ENCODE measurements at places on chromosomes 13 and 19.
A peak's percentile ranks its signal among the peaks of the same experiment; 100 is the strongest.

DNA sequence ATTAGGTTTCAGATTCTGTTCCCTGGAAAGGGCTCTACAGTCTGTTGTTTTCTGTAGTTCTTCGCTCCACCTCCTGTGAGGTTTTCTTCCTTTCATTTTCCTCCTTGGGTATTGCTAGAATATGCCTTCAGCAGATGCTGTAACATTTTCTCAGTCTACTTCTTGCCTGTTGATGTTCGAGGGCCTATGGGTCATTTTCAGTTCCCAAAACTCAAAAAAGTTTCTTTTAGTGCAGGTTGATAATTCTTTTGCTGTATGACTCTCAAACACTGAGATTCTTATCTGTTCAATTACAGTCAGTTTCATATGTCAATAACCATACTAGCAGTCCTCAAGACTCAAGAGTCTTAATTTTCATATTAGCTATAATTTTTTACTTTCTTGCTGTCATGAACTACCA is 268.3 kb downstream of the RFC3 start:
- no peak for DNase-seq

GRCh38 chr19:5929625-5930024 is 15.6 kb downstream of the CAPS start:
- no peak for DNase-seq

DNA sequence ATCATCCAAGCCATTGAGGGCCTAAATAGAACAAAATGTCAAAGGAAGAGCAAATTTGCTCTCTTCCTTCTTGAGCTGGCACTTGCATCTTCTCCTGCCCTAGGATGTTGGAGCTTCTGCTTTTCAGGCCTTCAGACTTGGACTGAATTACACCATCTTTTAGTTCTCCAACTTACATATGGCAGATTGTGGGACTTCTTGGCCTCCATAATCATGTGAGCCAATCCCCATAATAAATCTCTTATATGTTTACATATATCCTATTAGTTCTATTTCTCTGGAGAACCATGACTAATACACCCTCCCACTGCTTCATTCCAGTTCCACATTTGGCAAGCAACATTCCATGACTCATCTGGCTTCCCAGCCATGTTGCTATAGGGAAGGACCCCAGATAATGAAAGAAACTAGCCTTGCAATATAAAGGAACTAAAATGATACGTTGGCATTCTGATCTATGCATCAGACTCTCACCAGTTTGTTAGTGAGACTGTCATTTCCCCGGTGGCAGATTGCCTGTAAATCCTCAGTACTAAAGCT is 11.0 kb upstream of the ACOD1 start:
- DNase-seq = peak; percentile 69

- no peak for DNase-seq
Measured at GRCh38 chr13:33123066-33123859, 107.0 kb downstream of the KL start.

DNA sequence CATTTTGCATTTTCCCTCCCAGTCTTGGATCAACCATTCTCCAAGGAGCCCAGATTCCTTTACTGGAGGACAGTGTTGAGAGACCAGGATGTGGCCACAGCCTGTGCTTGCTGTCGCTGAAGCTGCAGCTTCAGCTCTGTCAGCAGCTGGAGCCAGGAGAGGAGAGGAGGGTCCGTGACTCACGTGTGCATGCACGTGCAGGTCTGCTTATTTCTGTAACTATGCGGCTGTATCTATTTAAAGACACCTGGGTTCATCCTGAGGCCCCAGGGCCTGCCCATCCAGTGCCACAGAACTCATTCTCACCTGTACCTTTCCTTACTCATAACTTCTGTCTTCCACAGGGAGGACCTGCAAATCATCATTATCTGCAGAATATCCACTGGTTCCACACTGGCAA is 8.2 kb upstream of the LAMP1 start:
- DNase-seq = no peak

DNA sequence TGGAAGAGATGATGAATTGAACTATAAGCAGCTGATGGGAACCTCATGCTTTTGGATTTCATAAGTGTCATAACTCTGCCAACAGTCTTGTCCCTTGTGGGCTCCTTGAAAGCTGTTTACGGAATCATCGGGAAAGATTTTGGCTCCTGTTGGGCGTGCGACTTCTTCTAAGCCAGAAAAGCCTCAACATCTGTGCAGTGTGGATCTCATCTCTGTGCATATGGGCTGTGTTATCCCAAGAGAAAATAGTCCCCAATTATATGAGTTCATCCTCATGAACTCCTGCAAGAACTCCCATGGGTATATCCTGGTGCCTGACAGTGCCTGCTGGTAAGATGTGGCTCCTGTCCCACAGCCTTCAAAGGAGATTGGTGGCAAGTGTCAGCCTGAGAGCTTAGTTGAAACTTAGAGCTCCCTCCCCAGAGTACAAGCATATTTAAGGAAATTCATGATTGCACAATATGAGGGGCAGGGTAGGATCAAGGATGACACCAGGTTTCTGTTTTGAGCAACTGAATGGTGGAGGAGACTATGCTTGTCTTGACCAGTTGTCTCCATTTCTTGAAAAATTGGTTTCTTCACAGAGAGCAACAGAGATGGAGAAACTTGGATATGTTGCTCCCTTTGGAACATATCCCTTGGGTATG is 243.5 kb downstream of the ITGBL1 start:
- DNase-seq = no peak

GRCh38 chr13:29294821-29295220 is 300.7 kb downstream of the SLC7A1 start:
- DNase-seq = no peak

GRCh38 chr19:35478794-35479677 is 11.2 kb downstream of the KRTDAP start:
- no peak for DNase-seq

DNA sequence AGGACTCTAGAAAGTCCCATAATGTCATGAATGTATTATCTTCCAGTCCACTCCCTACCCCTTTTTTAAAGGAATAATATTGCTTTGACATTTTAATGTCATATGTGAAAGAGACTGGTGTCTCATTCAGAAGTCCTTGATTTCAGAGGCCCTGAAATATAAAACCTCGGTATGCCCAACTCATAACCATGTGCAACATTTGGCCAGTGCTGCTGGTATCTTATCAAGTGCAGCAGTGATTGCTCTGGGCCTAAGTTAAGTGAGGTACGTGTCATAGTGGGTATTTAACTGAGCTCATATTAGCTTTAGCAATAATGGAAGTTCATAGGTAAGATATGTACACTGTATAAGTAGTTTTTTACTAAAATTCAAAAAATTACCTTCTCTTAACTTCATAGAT is 14.7 kb downstream of the TEX30 start:
- DNase-seq = no peak

DNA sequence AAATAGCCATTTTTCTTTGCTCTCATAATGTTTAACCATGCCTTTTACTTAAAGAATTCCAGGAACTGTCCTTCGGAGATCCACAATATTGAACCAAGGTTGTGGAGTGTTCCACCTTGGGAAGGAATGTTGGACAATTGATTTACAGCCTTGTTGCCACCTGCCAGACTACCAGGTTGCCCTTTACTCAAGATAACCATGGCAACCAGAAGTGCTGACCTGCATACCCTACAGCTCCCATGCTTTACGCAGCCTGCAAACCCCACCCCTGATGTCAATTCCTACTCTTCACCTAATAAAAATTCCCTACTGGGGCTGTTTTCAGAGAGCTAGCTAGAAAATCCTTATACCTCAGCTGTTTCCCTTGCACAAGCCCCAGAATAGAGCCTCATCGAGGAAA is 151.0 kb upstream of the RXFP2 start:
- DNase-seq = no peak

GRCh38 chr19:8577247-8577646 is at the start of gene MYO1F:
Gene MYO1F, minus strand, starts transcription at chr19:8577442. Its CDS starts 133 bp downstream, at chr19:8577309.
- DNase-seq = no peak

DNA sequence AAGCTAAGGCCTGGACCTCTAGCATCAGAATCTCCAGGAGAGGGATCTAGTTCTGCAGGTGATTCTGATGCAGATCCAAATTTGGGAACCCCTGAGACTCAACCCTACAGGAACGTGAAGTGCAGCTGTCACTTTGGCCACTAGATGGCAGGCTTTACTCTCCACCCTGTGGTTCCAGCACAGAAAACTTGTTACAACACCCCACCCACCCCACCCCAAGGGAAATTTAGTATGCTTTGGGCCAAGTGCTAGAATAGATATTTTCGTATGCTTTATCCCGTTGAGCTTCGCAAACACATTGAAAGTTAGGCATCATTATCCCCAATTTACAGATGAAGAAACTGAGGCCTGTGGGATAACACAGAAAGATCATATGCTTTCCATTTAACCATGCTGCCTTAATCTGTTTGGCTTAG is 232.0 kb downstream of the B3GLCT start:
- peak; percentile 26 for DNase-seq

GRCh38 chr19:6694147-6694815 is 24.3 kb upstream of the TNFSF14 start:
- no peak for DNase-seq

GRCh38 chr13:66888698-66889097 is 341.4 kb downstream of the PCDH9 start:
- peak; percentile 3 for DNase-seq

- no peak for DNase-seq
Measured at GRCh38 chr13:48946163-48946562, 29.5 kb upstream of the FNDC3A start.

DNA sequence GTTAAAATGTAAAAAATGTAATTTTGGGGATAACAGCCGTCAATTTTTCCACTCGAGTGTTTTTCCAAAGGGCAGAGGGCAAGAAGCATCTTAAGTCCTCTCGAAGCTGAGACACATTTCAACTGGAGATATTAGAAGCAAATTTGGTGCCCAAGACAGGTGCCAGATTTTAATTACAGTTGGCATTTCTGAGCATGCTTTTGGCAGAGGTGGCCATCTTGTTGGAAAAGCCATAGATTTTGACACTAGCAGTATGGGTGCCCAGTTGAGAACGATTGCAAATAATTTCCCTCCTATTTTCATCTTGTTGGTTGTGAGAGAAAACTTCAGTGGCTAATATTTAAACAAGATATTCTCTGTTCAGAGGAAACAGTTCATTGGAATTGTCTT is 146.3 kb downstream of the TM9SF2 start:
- no peak for DNase-seq

DNA sequence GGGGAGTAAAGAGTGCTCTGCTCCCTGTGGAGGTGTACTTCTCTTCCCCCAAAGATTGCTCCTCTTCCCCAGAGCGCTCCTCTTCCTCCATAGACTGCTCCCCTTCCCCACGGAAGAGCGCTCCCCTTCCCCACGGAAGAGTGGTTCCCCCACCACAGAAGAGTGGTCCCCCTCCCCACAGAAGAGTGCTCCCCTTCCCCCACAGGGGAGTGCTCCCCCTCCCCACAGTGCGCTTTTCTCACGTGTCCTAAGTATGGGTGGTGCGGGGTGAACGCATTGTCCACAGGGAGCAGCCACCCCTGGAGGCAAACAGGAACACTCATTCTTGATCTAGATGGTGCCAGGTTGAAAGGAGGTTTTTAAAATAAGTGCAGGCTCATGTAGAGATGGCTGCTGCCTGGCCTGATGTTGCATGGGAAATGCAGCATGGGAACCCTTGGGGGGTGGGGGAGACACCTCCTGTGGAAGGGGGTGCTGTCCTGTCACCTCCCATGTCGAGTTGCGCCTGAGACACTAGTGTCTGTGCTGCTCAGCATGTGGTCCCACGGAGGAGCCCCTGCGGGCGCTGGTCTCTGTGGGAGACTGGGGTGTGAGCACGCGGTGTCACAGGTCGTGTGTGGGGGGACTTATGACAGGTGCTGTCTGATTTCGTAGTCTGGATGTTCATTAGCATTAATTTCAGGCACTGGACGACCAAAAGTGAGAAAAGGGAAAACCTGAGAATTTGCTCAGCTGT is 52.2 kb downstream of the ATP11A start:
- no peak for DNase-seq

DNA sequence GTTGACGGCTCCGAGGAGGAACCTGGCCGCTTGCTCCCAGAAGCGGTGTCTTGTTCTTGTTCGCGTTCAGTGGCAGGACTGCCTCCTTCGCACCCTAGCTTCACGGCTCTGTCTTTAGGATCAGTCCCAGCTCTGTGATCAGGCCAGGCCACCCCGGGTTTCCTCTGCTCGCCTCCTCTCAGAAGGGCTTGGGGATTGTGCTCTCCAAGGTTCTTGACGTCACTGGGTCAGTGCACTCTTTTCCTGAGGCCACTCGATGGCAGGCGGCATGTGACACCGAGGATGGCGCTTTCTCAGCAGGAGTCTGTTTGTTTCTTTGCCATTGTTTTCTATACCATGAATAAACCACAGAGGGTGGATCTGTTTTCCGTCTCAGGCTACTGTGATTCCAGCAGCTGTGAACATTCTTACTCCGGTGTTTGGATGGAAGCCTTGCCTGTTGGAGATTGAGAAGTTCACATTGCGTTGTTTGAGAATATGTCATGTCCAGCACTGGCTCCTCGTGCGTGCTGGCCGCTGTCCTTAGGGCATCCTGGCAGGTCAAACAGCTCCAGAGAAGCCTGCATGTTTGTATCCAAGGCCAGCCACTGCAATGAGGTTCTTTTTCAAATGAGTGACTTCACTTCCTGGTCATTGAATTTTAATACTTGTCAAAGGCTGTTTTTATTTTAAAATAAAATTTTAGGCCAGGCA is 44.5 kb downstream of the SLC7A9 start:
- peak; percentile 13 for DNase-seq

GRCh38 chr13:51629491-51630287 is 45.4 kb downstream of the WDFY2 start:
- no peak for DNase-seq

DNA sequence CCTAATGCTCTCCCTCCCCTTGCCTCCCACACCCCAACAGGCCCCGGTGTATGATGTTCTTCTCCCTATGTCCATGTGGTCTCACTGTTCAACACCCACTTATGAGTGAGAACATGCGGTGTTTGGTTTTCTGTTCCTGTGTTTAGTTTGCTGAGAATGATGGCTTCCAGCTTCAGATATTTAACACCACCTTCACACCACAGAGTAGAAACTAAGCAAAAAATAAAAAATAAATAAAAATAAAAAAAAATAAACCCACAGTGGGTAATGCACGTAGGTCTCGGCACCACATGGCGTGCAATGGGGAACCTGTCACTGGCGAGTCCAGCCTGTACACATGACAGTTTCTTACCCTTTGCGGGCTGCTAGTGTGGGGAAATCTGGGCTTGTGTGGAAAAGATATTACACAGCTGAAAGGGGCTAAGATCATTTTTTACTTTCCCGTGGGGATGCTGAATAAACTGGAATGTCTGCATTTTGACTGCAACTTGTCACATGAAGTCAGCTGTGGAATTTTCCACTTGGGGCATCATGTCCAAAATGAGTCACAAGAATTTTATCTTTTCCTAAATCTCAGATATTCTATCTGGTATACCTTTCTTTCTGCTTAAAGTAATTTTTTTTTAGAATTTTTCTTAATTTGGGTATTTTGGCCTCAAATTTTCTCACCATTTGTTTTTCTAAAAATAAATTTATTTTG is 170.5 kb downstream of the IRS2 start:
- DNase-seq = no peak

GRCh38 chr13:69283837-69284236 is 823.8 kb upstream of the ATXN8OS start:
- DNase-seq = no peak

DNA sequence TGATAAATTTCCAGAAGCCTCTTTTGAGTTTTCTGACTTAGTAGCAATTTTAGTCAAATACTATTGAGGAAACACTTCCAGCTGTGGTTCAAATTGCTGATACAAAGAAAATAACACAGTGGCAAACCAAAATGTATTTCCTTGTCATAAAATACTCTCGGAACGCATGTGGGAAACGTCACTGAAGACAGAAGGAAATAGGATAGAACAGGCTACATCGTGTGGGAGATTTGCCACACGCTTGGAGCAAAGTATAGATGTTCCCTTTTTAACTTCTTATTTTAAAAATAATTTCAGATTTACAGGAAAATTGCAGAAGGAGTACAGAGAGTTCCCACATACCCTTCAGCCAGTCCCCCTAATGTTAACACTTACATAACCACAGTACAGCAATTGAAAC is 88.8 kb downstream of the ING1 start:
- DNase-seq = no peak
